Stimulated activated CD4-positive, alpha-beta T cell treated with anti-CD3 and anti-CD28 coated beads, Interleukin-12 subunit alpha, Interleukin-12 subunit beta, amount 100 ng/mL, for 4 hours (primary cell): ENCODE measurements at places on chromosomes 1 and 21.

DNA sequence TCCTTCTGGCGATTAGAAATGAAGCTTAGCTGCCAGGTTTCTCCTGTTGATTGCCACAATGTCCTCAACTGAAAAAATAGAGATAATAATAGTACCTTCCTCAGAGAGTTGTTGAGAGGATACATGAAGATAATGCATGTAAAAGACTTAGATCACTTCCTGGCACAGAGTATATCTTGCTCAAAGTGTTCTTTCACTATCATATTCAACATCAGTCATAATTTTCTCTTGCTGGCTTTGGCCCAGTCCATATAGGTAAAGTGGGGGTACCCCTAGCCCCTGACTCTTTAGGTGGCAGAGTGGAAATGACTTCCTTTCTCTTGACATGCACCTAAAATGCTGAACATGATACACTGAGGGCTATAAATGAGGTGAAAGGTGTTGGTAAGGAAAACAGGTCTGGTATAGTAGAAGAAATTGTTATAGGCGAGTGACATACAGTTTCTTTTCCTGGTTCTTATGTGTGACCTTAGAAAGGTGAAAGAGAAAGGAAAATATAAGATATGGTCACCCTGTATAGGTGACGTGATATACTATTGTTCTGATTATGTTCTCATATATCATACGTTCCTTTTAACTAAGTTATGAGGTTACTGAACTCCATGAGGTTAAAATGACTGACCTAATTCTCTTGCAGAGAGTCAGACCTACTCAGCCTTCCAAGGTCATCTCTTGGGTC lies 209.9 kb upstream of the DEPDC1 start:
- DNase-seq: no peak

- DNase-seq: no peak
These were observed 108.7 kb upstream of the NFIA start for GRCh38 chr1:60973668-60974067.

DNA sequence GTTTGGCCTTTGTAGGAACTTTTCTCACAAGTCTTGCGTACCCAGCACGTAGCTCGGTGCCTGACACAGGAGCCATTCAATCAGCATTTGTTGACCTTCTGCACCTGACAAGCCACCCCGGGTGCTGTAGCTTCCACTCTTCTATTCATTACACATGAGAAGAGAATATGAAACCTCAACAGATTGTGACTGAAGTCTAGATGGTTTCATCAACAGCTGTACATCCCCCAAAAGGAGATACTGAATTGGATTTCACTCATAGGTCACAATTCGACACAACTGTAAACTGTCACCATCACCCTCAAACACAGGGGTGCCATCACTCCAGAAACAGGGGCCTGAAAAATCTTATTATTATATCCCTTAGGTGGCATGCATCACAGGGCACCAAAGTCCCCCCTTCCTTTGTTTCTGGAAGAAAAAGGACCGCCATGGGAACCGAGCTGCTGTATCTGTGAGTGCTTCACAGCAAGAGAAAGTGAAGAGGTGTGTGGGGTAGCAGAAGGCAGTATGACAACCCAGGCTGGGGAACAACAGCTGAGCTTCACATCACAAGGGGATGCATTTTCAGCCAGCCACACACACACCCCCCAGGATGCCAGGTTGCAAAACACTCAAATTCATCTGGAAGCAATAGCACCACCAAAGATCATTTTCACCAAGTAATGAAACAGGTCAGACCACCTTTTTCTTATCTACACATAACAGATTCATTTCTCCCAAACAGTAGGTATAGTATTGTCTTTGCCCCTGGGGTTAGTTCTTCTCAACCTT lies 225.7 kb downstream of the TOMM20 start:
- DNase-seq: no peak

- DNase-seq: no peak
These were observed 191.6 kb downstream of the HIVEP3 start for GRCh38 chr1:41726899-41727748.

DNA sequence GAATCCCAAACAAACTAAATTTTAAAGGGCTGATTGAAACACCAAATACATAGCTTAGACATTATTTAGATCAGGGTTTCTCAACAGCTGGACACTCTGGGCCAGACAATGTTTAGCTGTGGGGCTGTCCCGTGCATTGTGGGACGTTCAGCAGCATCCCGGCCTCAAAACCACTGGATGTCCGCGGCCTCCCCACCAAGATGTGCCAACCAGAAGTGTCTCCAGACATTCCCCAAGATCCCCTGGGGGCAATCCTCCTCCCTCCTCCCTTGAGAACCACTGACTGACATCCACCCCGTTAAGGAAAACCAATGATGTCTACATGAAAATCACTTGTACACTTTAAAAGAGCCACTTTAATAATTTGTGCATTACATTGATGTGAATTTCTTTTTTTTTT lies 38.4 kb downstream of the CLSTN1 start:
- DNase-seq: no peak

DNA sequence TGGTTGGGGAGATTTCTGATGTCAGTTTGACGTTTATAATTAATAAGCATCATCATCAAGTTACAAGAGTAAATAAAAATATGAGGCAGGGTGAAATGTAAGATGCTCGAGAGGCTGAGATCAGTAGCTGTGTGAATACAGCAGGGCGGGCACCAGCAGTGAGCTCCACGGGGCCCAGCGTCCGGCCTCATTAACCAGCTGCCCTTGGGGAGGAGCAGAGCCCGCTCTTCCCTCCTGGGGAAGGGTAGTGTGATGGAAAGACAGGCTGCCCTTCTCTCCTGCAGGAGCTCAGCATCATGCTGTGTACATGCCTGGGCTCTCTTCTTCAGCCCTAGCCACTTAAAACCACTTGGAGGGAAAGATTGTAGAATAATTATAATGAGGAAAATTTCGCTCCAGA lies 23.4 kb downstream of the PDE9A start:
- no peak for DNase-seq

GRCh38 chr1:45973121-45973520 lies 159.3 kb downstream of the PIK3R3 start:
- DNase-seq: no peak

GRCh38 chr1:6958407-6959030 lies 173.3 kb downstream of the CAMTA1 start:
- DNase-seq: no peak

GRCh38 chr1:117820096-117820495 lies 109.3 kb downstream of the GDAP2 start:
- no peak for DNase-seq

DNA sequence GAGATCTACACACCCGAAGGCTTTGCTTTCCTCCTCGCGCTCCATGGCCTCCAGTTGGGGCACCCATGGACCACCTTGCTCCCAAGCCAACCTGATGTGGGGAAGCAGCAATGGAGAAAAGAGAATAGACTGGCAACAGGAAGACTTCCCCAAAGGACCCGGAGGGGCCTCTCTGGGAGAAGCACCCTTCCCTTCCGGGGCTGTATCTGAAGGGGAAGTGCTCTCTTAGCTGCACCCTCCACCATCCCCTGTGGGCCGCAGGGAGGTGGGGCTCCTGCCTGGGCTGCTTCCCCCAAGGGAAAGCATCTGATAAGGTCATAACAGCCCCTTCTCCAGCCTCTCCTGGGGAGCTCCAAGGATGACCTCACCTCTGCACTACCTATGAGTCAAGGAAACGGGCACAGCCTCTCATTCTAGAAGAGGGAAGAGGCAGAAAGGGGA lies 100.2 kb downstream of the RIPK4 start:
- no peak for DNase-seq

DNA sequence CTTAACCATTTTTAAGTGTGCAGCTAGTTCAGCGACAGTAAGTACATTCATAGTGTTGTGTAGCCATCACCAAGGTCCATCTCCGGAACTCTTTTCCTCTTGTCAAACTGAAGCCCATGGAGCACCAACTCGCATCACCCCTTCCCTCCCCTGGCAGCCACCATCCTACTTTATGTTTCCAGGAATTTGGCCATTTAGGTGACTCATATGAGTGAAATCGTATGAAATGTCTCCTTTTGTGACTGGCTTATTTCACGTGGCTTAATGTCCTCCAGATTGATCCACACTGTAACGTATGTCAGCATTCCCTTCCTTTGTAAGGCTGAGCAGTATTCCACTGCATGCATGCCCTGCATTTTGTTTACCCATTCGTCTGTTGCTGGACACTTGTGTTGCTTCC lies 2.5 kb downstream of the COL6A2 start:
- DNase-seq: no peak

GRCh38 chr1:221418346-221418745 lies 323.5 kb downstream of the DUSP10 start:
- DNase-seq: no peak

DNA sequence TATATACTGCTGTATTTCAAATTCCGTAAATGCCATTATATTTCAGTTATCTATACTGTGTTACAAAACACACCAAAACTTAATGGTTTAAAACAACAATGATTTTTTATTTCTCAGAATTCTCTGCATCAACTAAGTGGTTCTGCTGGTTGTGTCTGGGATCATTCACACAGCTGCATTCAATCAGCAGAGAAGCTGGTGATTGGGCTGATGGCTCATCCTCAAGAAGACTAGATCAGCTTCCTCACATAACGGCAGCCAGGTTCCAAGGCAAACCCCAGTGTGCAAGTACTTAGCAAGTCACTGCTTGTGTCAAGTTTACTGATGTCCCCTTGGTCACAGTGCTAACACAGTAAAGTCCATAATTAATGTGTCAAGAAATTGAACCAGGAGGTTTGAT lies 86.3 kb upstream of the VANGL1 start:
- DNase-seq: no peak

DNA sequence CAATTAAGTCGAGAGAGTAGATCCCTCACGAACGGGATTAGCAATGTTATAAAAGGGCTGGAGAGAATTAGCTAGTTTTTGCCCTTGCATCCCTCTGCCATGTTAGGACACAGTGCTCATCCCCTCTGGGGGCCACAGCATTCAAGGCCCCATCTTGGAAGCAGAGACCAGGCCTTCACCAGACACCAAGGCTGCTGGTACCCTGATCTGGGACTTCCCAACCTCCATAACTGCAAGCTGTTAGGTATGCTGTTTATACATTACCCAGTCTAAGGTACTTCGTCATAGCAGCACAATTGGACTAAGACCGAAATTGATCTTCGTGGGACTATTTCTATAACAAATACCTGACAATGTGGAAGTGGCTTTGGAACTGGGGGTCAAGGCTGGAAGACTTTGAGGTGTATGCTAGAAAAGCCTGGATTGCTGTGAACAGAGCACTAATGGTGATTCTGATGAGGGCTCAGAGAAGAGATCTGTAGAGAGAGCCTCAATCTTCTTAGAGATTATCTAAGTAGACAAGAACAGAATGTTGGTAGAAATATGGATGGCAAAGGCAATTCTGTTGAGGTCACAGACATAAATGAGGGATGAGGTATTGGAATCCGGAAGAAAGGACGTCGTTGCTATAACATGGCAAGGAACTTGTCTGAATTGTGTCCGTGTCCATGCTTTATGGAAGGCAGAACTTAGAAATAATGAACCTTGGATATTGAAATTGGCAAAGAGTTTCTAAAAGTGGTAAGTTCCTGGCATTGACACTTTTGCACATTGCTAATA lies 83.8 kb upstream of the KIF26B start:
- DNase-seq: no peak

DNA sequence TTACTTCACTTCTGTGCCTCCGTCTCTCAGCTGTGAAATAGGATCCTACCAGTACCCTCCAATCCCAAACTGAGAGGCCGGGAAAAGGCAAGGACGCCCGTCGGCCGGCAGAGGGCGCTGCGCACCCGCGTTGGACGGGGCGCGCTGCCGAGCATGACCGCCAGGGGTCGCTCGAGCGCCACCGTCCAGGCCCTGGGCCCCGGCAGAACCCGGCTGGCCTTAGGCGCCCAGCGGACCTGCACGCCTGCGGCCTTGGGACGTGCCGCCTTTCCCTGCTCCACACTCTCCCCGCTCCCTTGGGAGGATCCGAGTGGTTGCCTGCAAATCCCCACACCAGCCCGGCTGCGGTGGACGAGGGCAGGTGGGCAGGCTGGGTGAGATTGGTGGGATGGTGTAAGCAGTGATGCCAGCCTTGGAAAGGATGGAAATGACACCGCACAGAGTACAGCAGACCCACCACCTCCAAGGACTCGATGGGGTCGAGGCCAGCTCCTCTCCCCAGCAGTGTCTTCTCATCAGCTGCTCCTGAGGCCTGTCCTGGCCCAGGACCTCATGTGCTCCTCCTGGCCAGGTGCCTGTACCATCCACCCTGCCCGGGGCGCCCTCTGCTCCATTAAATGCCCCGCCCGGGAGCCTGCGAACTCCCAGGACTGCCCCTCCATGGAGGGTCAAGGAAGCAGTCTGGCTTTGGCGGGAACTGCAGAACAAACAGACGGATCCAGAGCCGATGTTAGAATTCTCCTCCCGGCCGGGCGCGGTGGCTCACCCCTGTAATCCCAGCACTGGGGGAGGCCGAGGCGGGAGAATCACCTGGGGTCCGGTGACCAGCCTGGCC lies 47.4 kb upstream of the LBR start:
- peak; percentile 64 for DNase-seq

DNA sequence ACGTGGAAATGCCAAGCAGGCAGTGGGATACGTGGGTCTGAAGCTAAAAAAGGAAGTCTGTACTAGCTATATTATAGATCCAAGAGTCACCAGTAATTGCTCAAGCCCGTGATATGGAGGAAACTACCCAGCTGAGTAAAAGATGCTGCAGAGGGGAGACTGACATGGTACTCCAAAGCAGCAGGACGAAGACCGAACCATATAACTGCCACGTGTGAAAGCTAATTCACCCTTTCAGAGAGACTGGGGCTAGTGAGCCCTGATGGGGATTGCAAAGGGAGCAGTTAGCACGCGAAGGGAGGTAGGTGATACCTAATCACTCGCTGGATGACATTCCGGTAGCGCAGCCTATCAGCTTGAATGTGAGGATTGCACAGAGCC lies 316 bp downstream of the AP4B1 start:
- DNase-seq: no peak

DNA sequence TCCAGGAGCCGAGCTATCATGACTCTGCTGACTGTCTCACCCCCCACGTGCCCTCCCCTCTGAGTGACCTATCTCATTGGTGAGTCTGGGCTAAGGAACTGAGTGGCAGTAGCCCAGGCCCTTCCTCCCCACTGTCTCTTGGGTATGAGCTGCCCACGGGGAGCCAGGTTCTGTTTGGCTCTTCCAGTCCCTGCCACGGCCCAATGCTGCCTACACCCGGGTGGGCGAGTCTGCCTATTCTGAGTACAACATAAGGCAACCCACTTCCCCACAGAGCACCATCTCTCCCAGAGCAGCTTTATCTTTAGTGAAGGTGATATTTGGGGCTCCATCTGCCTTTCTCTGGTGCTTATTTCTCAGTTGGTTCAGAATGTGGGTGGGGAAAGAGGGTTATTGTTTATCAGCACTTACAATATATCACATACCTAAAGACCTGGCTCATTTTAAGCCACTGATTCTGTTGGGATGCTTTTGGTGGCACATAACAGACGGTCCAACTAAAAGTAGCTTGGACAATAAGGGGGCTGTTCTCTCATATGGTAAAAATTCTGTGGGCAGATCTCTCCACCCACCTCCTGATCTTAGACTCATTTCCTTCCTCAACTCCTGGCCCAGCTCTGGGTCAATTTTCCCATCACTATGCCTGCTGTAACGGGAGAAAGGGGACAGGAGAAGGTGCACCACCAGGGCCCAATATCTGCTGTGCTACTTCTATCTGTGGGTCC lies 27.7 kb upstream of the VWA5B1 start:
- DNase-seq: no peak
